RPMI7951 (cell line): ENCODE measurements at places on chromosomes 7 and 10.

DNA sequence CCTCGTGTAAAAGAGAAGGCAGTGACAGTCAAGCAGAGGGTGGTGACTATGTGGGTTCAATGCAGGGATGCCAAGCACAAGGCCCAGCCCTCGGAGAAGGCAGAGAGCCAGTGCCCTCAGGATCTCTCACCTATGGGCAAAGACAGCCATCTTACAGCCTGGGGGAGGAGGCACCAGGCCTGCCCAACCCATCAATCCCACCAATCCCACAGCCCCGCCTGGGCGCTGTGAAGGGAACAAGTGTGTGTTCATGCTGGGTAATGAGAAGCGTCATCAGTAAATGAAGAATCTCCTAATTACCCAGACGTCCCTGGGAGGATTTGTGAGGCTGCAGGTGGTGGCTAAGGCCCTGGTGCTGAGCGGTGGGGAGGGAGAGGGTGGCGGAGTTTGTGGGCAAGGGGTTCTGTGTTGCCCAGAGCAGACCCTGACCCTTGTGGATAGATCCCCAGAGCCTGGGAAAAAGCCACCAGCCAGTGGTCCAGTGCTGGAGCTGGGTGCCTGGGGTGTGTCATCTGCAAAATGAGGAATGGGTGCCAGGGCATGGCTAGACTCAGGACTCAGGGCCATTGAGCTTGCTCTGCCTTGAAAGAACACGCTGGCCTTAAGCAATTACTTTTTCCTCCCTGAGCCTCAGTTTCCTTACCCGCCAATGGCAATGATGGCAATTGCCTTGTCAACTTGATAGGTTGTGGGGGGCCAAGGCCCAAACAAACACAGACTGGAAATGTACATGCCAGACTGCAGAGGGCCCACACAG is 128.1 kb upstream of the UNC5B start:
- no peak for DNase-seq

- DNase-seq: peak; percentile 78
Measured at GRCh38 chr7:45021604-45022296, 21.7 kb downstream of the CCM2 start.

DNA sequence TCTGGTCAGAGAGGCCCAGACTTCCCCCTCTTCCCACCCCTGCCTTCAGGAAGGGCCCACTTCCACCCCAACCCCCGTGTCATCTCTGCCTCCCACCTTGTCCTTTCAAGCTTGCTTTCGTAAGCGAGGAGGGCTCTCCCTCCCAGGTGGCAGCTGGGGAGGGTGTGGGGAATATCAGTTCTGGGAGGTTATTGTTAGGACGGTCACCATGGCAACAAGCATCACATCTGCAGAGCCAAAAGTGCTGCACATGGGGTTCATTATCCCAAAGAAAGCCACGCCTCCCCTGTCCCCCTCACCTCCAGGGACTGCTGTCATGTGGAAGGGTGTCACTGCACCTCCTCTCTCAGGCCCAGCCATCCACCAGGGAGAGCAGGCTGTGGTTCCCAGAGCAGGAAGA is 2.6 kb upstream of the CAMK2B start:
- DNase-seq: no peak

- DNase-seq: peak; percentile 37
Measured at GRCh38 chr7:98613601-98614425, 3.3 kb upstream of the NPTX2 start.

- DNase-seq: no peak
Measured at GRCh38 chr7:1952169-1952760, 280.5 kb downstream of the MAD1L1 start.

- no peak for DNase-seq
Measured at GRCh38 chr10:50063100-50063499, 4.7 kb upstream of the WASHC2A start.

- peak; percentile 77 for DNase-seq
Measured at GRCh38 chr10:126331101-126331500, 57.2 kb downstream of the ADAM12 start.

- DNase-seq: no peak
Measured at GRCh38 chr7:10156972-10157371, 816.7 kb upstream of the PHF14 start.

GRCh38 chr7:7562736-7563135 is 3.9 kb upstream of the MIOS start:
- DNase-seq: peak; percentile 35

DNA sequence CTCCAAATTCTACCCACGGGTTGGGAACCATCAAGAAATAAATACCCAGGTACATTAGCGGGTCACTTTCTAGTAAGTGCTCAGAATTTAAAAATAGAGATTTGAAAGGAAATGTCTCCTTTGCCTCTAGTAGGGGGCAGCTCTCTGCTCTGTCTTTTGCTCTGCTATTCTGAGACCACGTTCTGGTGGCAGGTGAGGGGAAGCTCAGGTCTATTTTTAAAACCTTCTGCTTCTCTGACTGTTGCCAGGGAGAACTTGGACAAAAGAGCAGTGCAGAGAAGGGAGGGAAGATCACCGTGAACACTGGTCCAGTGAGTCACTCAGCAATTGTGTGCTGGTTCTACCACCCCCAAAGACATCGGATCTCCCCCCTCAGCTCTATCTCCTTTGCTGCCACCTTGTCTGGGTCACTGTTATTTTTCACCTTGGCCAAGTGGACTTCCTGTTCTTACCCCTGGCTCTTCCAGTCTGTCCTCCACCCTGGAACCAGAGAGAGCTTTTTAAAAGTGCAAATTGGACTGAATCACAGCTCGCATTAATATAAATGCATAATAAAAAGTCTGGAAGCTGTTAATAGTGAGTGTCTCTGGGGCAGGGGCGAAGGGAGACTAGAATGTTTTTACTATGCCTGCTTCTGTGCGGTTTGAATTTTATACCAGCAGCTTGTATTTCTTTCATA is 72.4 kb upstream of the LOXL4 start:
- no peak for DNase-seq

- no peak for DNase-seq
Measured at GRCh38 chr7:17674166-17674942, 265.9 kb downstream of the SNX13 start.

- DNase-seq: no peak
Measured at GRCh38 chr10:98400482-98400881, 14.5 kb downstream of the PYROXD2 start.

GRCh38 chr7:32347244-32347828 is 142.8 kb downstream of the LSM5 start:
- peak; percentile 22 for DNase-seq

DNA sequence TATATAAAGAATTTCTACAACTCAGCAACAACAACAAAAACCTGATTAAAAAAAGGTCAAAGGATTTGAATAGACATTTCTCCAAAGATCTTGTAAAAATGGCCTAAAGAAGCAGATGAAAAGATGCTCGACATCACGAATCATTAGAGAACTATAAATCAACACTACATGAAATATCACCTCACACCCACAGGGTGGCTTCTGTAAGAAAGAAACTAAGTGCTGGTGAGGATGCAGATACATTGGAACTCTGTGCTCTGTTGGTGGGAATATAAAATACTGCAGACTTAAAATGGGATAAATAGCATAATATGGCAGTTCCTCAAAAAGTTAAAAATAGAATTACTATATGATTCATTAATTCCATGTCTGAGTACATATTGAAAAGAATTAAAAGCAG is 38.3 kb upstream of the CDCA7L start:
- DNase-seq: peak; percentile 11

- no peak for DNase-seq
Measured at GRCh38 chr10:133272301-133272963, 4.2 kb downstream of the ADAM8 start.

GRCh38 chr10:32744321-32744720 is 213.7 kb downstream of the ITGB1 start:
- no peak for DNase-seq

DNA sequence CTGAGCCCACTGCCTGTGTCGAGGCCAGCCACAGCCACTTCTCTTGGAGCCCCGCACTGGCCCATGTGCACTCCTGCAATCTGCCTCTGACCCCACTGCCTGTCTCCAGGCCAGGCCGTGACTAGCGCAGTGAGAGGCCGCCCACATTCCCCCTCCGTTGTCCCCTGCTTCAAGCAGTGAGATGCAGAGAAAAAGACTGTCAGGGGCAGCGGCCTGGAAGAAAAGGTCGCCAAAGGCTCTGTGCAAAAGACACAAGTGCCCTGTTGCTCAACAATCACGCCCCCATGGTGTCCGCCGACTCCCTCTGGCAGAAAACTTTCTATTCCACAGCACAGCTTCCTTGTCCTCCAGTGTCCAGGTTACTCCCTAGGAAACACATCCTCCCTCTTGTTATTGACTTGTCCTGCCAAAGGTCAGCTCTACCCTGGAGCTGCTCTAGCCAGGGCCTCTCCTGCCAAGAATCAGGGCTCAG is 9.9 kb downstream of the FAM131B start:
- DNase-seq: no peak

DNA sequence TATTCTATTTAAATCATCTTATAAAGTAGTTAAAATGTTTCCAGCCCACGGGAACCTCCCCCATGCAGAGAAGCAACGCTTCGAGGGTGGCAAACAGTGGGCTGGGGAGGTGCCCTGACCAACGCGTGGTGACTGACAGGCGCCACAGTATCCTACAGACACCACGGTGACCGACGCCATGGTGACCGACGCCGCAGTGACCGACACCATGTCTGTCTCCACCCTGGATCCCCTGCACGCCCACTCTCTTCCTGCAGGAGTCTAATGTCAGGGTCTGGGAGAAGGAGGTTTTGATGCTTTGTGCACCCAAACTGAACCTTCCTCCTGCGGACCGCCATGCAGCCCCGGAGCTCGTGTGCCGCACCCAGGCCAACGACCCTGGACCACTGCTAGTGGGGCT is 464.4 kb downstream of the PTPRN2 start:
- no peak for DNase-seq

DNA sequence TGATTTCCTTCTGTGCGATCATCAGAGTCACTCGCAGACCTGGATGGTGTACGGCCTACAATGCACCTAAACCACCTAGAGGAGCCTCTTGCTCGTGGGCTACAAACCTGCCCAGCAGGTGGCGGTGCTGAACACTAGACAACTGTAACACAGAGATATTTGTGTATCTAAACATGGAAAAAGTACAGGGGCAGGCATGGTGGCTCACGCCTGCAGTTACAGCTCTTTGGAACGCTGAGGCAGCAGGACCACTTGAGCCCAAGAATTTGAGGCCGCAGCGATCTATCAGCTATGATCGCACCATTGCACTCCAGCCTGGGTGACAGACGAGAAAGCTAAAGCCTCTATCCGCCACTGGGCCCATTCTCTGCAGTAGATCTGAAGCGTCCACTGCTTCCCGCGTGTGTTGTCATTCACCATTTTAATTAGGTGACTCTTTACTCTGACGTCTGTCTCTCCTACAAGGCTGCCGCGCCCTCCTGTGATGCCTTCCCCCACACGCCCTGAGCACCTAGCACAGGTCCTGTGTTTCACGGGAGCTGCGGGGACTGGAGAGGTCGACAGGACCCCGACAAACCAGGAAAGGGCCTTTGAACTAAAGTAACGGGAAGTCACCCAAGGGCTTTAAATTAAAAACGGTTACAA is 774 bp downstream of the TUBGCP2 start:
- peak; percentile 45 for DNase-seq

GRCh38 chr7:142133731-142134148 is 22.2 kb downstream of the MGAM2 start:
- no peak for DNase-seq

DNA sequence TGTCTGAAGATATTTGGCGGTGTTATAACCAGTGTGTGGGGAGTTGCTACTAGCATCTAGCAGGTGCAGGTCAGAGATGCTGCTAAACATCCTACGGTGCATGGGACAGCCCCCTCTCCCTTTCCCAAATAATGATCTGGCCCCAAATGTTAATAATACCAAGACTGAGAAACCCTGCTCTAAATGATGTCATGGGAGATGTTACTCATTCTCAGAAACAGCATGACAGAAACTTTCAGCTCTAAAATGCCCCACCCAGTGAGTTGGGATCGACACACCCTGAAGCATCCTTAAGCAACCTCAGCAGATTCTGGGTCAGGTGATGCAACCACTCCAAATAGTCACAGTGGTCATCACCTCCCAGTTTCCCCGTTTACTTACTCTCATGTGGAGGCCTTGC is 108.8 kb upstream of the MPP7 start:
- DNase-seq: no peak

DNA sequence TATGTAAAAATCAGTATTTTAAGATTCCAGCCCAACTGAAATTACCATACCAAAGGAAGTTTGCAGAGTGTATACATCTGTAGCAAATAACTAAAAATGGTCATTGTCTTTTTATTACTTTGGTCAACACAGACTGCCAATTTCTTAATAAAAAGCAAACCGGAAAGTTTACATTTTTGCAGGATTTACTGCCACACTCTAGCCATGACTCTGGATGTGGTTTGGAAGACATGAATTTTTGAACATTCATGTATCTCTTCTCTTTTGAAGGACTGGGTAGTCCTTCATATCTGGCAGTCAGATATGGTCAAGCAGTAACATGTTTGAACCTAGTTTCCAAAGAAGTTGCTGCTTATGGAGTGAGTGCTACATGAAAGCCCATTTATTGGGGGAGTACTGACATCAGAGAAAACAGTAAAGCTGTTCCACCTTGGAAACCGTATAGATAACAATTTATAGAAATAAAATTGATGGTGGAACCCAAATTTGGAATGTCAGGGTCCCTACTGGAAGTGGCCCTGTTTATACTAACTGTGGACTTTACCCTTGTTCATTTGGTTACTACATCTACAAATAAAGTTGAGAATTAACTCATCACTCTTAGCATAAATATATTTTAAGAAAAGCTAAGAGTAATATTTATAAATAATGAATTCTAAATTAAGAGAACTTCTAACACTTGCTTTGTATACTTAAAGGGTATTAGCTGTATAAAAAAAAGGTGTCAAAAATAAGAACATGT is 84.6 kb downstream of the ZMYND11 start:
- DNase-seq: no peak

- no peak for DNase-seq
Measured at GRCh38 chr10:72540193-72540807, 85.6 kb downstream of the MICU1 start.
